Inflammatory macrophage (primary cell): ENCODE measurements at places on chromosomes 13 and 19.

- DNase-seq = no peak
Observed at GRCh38 chr13:43730642-43731041, 56.1 kb downstream of the ENOX1 start.

GRCh38 chr13:47945738-47946137, 55.3 kb downstream of the SUCLA2 start:
- no peak for DNase-seq

DNA sequence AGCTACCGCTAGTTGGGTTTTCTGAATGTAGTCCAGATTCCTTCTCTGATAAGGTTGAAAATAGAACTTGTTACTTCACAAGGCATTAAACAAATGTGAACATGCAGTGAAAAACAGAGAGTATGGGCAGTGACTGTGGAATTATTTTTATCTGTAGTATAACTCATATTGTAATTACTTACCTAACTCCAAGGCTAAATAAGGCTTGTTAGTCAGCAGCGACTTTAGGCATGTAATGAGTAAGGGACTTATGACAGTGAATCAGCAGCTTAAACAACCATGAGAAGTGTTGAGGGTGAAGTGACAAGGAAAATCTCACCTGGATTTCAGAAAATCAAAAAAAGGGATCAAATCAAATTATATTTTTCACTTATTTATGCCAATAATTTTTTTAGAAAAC, 1719.5 kb upstream of the MIR17HG start:
- no peak for DNase-seq

- DNase-seq = no peak
Observed at GRCh38 chr13:83905641-83906040, 23.4 kb upstream of the SLITRK1 start.

DNA sequence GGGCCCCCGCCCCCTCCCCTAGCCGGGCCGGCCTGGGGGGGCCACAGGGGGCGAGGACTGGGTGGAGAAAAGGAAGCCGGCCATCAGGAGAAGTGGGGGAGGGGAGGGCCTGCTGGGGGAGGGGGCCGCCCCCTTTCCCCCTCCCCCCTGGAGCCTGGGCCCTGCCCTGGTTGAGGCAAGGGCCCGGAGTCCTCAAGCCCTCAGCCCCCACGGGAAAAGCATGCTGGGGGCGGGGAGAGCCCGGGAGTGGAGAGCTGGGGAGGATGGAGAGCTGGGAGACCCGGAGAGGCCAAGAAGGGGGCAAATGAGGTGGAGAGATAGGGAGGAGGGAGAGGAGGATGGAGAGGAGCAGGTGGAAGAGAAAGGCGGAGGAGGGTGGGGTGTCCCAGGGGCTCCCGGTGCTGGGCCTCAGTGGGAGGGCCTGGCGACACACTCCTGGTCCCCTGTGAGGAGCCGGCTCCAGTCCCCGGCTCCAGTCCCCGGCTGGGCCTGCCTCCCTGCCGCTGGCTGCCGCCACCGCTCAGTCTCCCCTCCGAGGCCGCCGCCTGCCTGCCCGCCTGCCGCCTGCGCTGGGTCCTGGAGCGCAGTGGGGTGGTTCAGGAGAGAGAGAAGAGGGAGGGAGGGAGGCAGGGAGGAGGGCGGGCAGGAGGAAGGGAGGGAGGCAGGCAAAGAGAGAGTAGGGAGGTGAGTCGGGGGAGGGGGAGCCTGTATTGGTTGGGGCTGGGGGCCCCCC, at the start of gene GRIK5:
TSS of gene GRIK5 (minus strand) at position 588 of the 733 bp plus-strand sequence. CDS start 4,436 bp downstream, outside the sequence.
- DNase-seq = no peak

GRCh38 chr19:32012886-32013631, 332.4 kb upstream of the ZNF507 start:
- no peak for DNase-seq

DNA sequence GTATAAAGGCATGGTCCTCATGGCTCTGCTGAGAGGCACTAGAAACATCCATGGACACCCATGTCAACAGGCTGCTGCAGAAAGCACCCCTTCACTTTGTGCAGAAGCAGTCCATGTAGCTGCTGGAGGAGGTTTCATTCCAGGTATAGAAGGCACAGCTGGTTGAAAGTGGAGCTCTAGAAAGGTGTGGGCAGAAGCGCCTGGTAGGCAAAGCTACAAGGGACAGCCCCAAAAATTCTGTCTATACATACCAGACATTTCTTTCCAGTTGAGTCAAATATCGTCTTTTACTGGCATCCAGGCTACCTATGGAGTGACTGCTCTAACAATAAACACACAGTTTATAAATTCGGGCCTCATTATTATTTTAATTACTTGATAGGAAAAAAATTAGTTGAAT, 129.3 kb downstream of the ENOX1 start:
- DNase-seq = no peak

- DNase-seq = no peak
Observed at GRCh38 chr19:58398545-58398944, 3.1 kb downstream of the RNF225 start.

GRCh38 chr19:30587869-30588268, 215.7 kb downstream of the ZNF536 start:
- DNase-seq = no peak

GRCh38 chr13:31638577-31638976, 100.7 kb upstream of the RXFP2 start:
- DNase-seq = peak; percentile 31

DNA sequence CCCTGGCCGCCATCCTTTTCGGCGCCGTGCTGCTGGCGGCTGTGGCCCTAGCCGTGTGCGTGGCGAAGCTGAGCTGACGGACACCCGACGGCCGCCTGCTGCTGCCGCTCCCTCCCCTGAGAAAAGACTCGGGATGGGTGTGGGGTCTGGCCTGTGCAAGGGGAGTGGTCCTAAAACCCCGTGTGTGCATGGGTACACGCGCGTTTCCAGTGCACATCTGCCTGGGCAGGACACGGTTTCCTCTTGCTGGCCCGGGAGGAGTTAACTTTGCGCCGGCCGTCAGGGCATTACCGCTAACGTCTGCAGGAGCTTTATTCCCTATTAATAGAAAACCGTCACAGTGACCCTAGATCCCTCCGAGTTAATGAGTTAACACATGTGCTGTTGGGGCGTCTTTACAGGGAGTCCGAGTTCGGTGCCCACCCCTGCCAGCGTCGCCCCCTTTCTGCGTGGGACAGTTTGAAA, 1.3 kb downstream of the RGS9BP start:
- DNase-seq = no peak

- no peak for DNase-seq
Observed at GRCh38 chr19:2014731-2015607, 545 bp downstream of the BTBD2 start.

GRCh38 chr13:45068036-45069001, 52.0 kb upstream of the GTF2F2 start:
- peak; percentile 48 for DNase-seq

DNA sequence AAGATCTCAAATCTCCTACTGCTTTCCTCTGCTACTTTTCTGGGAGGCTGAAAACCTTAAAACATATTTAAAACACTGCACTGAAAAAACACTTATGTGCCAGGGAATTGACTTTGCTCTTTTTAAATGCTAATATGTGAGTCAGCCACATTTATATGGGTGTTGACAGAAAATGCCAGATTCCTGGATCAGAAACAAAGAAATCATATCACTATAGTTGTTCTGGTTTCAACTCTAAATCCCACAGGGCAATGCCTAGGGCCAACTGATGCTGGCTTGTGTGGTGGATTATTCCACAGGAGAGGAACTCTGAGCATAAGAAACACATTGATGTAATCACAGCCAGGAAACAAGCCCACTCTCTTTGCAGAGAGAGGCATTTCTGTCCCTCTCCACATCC, 1439.0 kb upstream of the SPRY2 start:
- DNase-seq = no peak

GRCh38 chr13:86426437-86426836, 627.2 kb upstream of the SLITRK6 start:
- DNase-seq = no peak

DNA sequence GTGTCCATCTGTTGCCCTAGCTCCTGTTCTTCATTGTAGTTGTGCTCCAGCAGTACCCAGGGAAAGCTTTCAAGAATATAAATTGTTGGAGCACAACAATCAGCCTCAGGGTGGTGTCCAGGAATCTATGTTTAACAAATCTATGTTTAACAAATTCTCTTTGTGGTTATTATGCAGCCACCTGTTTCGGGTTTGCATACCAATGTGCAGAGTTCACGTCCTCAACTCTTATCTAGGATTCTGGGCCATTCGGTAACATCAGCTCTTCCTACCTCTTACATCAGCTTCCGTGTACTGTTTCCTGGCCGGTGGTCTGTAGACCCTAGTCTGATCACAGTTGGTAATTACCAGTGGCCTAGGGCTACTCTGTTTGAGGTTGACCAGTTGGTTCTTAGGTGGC, 17.0 kb downstream of the MTUS2 start:
- DNase-seq = no peak

GRCh38 chr13:77489566-77490337, 45.8 kb upstream of the SCEL start:
- DNase-seq = no peak

- DNase-seq = peak; percentile 21
Observed at GRCh38 chr13:59721926-59722910, 441.5 kb downstream of the DIAPH3 start.

- no peak for DNase-seq
Observed at GRCh38 chr13:36323951-36324566, 22.1 kb downstream of the SPART start.

DNA sequence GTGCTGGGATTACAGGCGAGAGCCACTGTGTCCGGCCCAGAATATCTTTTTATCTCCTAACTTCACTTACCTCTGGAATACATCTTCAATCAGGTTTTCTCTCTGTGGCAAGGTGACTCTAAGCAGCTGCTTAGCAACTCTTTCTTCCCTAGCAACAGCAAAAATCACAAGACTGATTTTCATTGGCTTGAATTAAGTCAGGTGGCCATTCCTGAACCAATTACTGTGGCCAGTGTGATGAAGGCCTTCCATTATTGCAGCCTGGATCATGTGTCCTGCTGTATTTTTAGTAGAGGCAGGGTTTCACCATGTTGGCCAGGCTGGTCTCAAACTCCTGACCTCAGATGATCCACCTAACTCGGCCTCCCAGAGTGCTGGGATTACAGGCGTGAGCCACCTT, 9.0 kb upstream of the LTBP4 start:
- peak; percentile 81 for DNase-seq

DNA sequence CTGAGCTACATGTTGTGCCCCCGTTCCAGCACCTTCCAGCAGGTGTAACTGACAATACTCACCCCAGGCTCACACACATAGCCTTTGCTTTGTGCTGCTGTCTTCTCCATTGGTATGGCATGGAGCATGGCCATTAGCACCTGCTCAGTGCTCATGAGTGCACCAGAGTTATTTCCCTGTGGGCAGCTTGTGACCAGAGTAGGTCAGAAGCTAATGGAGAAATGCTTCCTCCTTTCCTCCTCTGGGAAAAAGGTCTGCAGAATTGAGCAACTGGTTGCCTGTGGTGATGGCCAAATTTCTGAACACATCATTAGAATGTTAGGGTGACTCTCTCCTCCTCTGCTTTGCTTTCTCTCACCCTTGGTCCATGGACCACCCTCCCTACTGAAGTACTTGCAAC, 344.5 kb upstream of the TMTC4 start:
- DNase-seq = no peak

GRCh38 chr13:33644581-33645543, 173.1 kb upstream of the RFC3 start:
- peak; percentile 59 for DNase-seq

GRCh38 chr13:36713887-36714286, 40.1 kb downstream of the SERTM1 start:
- no peak for DNase-seq

DNA sequence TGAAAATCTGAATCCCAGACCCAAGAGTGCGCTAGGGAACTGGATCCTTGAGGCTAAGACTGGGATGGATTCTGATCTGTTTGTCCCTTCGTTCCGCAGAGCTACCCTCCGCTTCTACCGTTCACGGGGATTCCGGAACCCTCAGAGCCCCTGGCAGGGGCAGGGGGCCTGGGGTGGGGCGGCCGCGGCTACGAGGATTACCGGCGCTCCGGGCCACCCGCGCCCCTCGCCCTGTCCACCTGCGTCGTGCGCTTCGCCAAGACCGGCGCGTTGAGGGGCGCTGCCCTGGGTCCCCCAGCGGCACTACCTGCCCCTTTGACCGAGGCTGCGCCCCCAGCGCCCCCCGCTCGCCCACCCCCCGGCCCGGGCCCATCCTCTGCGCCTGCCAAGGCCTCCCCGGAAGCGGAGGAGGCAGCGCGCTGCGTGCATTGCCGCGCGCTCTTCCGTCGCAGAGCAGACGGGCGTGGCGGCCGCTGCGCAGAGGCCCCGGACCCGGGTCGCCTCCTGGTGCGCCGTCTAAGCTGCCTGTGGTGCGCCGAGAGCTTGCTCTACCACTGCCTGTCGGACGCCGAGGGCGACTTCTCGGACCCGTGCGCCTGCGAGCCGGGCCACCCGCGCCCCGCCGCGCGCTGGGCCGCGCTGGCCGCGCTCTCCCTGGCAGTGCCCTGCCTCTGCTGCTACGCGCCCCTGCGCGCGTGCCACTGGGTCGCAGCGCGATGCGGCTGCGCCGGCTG, 7.1 kb downstream of the SPRED3 start:
- DNase-seq = peak; percentile 18

DNA sequence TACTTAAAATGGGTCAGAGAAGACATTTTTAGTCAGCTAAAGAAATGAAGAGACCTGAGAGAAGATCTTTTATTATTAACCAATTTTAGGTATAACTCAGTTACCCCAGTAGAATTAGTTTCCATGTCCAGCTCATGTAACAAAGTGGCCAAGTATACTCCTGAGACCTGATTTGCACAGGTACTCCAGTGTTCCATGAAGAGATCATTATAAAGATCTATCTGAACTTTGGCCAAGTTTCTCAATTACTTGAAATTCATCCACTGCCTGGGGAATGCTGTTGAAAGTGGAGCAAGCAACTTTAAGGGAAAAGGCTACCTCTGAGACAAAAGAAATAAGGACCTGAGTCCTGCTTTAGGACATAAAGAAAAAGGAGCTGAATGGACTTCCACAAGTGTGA, 47.0 kb downstream of the EDNRB start:
- no peak for DNase-seq

DNA sequence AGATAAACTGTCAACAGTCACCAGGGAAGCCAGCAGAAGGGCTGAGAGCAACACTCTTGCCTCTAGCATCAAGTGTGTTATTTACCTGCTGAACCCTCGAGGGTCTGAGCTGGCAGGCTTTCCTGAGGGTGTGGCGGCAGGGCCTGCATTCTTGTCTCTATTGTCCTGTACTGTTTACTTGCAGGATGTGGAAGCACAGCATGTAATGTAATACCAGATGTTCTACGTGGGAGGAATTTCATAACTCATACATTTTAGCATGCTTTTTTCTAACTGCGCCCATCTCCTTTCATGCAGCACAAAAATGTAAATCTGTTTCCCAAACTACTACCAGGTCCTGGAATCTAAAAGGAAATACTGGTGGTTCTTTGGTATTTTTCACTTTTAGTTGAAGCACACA, 153.1 kb downstream of the RGCC start:
- no peak for DNase-seq

DNA sequence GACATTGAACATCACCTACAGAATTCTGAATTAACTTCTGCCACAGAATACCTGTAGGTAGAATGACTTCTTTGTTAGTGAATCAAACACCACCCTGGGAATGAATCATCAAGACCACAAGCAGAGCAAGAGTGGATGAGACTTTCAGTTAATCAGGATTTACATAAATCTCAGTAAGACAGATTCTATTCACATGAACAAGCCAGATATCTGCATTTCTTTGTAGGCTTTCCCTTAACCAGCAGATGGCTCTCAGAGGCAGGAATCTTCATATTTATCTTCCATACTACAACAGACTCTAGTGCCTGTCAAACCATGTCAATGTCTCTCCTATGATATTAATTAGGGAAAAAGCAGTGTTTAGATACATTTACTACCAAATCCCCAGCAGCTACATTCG, 412.1 kb downstream of the KLF12 start:
- DNase-seq = no peak
